ENCODE measurements at places on chromosomes 16 and 17.

GRCh38 chr17:45221081-45222013 lies at the start of gene FMNL1:
FMNL1 (plus strand) TSS chr17:45221885; CDS start chr17:45222125, 240 bp downstream.
- peak; percentile 73 for DNase-seq

DNA sequence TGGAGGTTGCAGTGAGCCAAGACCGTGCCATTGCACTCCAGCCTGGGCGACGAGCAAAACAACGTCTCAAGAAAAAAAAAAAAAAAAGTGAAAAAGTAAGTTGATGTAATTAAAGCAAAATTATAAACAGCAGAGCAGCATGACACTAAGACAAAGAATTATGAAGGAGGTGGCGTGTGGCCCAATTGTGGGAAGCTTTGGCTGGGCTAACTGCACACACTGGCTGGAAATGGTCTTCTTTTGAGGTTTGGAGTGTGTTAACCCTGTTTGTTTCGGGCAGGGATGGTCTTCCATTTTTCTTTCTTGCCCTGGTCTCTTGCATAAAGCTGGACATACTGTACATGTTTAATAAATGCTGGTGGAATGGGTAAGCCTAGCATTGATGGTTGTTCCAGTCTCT lies 54.8 kb downstream of the RAP1GAP2 start:
- no peak for DNase-seq

DNA sequence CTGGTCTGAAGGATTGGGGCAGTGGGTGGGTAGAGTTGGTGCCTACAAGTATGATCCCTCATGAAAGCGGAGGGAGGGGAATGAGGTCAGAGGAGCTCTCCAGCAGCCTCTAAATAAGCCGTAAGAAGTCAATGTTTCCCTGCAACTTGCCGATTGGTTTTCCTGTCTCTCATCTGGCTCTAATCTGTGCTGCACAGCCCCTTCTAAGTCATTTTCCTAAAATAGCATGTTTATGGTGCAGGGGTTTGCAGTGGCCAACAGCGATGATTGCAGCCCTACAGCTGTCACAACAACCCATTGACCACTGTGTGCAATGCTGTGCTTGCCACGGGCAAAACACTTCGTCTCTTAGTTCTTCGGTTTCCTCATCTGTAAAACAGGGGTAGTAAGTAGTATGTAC lies 189.2 kb downstream of the PRKCB start:
- no peak for DNase-seq

GRCh38 chr16:23874613-23875294 lies 39.0 kb downstream of the PRKCB start:
- DNase-seq = no peak

- DNase-seq = no peak
Observed at GRCh38 chr17:50358177-50358576, 12.3 kb downstream of the XYLT2 start.

DNA sequence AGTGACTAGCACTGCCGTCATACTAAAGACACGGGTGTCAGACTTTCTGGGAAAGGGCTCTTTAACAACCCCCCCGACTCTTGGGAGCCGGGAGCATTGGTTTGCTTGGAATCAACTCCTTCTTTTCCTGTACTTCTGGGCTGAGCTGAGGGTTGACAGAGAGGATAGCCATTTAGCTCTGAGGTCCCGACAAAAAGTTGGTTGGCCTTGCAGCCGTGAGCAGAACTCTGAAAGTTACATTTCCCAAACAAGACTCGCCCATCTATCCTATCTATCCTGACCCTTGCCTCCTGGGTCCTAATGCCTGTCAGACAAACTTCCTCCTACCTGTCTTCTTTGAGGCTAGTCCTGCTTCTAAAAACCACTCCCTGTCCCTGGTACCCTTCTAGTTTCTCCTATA lies 460.8 kb upstream of the TOM1L1 start:
- no peak for DNase-seq

DNA sequence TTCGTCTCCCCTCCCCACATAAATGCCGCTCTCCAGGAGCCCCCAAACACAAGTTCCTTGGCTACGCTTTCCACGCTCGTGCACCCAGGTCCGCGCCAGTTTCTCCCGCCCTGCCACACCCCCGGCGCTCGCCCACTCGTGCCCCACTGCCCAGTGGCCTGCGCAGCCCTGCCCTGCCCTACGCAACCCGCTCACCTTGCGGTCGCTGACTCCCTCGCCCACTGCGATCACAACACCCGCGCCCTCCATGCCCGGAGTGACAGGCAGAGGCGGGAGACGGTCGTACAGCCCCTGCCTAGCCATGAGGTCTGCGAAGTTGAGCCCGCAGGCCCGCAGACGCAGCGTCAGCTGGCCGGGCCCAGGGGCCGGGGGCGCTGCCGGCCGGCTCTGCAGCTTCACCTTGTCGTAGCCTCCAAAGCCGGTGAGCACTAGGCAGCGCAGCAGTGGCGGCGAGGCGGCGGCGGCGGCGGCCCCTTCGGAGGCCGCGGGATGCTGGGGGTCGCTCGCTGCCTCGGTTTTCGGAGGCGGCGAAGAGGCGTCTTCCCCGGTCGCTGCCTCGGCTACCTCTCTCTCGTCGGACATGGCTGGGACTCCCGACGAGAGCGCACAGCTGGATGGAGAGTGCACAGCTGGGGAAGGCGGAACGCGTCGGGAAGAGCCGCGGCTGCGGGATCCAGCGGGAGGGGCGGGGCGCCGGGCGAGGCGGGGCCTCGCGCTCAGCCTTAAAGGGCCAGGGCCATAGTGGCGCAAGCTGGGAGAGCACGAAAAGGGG lies at the start of gene VAT1:
TSS of gene VAT1 (minus strand) at position 645 of the 772 bp plus-strand sequence. CDS start at position 582, 63 bp downstream.
- peak; percentile 54 for DNase-seq

GRCh38 chr17:82964851-82965341 lies 114.5 kb upstream of the METRNL start:
- DNase-seq = no peak
